Activated CD4-positive, alpha-beta T cell treated with anti-CD3 and anti-CD28 coated beads for 24 hours (primary cell): ENCODE measurements at places on chromosomes 7 and 10.
A peak's percentile ranks its signal among the peaks of the same experiment; 100 is the strongest.

GRCh38 chr7:100943693-100944092, 5.6 kb upstream of the MUC3A start:
- DNase-seq, result no peak

DNA sequence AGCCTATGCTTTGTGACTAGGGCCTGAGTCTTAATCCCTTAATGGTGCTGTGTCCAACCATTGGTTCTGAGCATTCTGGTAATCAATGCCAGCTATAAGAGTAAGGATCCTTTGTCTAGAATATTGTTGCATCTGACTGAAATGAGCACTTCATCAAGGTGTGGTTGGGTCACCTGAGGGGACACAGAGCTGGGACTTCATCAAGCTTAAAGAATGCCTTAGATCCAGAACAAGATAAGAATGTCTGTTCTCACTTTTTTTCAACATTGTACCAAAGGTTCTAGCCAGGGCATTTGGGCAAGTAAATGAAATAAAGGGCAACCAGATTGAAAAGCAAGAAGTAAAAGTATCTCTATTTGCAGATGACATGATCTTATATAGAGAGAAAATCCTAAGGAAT, 280.4 kb downstream of the MTERF1 start:
- no peak for DNase-seq

DNA sequence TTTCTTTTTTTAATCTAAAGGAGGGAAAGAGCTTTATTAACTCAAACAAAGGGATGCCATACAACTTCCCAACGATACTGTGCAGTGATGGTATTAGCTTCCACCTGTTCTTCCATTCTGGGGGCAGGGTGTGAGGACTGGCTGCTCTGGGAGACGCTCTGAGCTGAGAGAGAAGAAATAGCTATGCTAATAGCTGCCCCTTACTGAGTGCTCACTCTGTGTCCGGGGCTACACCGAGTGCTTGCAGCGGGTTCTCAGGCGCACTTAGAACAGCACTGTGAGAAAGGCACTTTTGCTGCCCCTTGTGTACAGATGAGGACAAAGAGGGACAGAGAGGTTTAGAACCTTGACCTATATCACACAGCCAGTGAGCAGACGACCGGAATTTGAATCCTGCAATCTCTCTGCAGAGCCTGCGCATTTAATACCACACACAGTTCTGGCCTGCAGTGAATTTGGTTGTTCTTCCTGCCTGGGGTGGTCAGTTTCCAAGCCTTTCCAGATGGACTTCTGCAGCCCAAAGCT, 142.2 kb downstream of the PLPP4 start:
- no peak for DNase-seq

- DNase-seq, result no peak
Observed at GRCh38 chr7:18053177-18053928, 25.7 kb upstream of the PRPS1L1 start.

DNA sequence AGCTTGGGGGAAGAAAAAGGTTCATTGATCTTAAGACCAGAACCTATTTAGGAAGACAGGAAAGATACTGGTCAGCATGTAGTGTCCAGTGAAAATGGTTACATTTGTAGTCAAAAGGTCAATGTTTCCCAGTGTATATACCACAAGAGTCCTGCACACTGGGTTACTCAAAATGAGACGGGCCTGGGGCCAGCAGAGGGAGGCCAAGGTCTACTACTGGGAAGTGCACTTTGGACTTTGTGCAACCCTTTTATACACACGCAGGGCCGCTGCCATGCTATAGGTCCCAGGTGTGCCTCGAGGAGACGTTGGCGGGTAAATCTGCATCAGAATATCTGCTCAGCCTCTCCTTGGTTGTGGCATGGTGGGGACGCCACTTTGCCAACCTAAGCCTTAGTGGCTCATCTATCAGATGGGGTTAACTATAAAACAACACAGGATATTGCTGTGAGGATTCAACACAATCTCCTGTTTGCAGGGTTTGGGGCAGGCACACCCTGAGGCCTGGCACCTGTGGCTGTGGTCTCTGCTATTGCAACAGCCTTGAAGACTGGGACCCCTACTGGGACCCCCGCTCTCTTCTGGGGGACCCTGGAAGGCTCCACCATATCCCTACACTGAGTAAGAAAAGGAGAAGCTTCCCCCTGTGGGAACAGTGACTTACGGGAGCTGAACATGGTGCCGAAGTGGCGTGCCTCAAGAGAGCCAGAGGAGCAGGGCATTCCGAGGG, 19.7 kb downstream of the CLRN3 start:
- DNase-seq, result no peak

DNA sequence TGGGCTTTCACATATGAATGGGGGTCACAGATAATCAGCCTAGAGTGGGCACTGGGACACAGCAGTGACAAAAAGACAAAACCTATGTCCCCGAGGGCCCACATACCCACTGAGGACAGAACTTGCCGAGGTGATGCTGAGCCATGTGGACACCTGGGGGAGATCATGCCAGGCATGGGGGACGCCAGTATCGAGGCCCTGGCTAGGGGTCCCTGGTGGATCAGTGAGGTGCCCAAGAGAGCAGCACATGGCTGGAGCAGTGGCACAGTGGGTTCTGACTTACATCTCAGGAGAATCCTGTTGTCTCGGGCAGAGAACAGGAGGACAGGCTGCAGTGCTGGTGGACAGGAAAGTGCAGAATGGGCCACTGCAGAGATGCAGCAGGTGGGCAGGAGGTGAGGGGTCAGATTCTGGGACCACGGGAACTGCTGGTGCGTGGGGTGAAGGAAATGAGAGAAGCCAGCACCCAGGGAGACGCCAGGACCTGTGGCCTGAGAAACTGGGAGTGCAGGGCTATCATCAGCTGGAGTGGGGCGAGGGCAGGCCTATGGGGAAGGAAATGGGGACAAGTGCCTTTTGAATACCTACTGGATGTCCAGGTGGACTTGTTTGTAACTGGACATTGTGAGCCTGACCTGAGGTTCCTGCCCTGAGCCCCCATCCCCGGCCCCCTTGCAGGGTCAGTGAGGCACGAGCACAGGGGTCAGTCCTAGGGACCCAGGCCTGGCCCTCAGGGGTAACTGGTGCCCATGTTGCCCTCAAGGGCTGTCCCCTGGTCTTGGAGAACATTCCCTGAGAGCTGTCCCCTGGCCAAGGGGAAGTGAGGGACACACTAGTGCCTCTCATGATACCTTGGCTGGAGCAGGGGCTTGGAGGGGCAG, 91.2 kb upstream of the RET start:
- no peak for DNase-seq

DNA sequence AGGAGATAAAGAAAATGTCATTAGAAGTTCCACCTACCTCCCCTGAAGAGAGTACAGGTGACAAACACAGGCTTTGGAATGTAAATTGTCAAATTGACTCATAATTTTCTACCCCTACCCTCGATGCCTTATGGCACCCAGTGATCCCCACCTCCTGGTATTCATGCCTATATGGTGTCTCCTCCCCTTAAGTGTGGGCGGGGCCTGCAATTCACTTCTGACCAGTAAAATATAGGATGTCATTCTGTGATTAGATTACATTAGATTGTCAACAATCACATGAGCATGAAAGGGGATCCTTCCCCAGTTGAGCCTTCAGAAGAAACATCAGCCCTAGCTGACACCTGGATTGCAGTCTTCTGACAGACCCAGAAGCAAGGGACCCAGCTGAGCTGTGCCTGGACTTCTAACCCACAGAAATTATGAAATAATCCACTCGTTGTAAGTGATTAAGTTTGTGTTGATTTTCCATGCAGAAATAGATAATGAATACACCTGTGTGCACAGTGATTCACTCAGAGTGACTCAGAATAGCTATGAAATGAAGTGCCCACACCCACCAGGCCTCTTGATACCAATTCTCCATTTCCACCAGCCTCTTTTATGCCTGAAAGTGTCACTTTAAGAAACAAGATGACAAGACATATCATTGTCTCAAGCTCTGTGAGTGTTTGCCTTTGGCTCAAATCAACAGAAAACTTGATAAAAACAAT, 8.5 kb upstream of the SLC39A12 start:
- no peak for DNase-seq

GRCh38 chr10:121152033-121152432, 300.9 kb downstream of the WDR11 start:
- no peak for DNase-seq

GRCh38 chr7:85516675-85517074, 329.8 kb upstream of the SEMA3D start:
- no peak for DNase-seq

- no peak for DNase-seq
Observed at GRCh38 chr7:31948029-31948428, 122.2 kb downstream of the PDE1C start.

DNA sequence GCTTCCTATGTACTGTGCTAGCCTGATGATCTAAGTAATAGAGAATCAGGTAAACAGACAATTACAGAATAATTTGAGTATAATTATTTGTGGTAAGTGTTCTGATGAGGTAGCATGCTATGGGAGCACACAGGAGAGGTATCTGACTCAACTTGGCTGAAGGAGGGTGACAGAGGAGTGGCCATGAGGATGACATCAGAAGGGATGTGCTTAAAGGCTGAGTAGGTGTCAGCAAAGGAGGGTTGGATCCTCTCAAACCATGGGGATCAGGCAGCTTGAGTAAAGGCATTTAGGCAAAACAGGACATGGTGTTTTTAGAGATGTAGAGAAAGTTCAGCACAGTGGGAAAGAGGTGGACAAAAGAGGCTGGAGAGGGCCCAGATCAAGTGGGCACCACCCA, 29.0 kb downstream of the KLHDC10 start:
- DNase-seq, result no peak

GRCh38 chr7:99558306-99559174, at the start of gene ZNF655:
ZNF655 (plus strand) TSS chr7:99558642; CDS start chr7:99560560, 1,918 bp downstream.
- peak; percentile 75 for DNase-seq

DNA sequence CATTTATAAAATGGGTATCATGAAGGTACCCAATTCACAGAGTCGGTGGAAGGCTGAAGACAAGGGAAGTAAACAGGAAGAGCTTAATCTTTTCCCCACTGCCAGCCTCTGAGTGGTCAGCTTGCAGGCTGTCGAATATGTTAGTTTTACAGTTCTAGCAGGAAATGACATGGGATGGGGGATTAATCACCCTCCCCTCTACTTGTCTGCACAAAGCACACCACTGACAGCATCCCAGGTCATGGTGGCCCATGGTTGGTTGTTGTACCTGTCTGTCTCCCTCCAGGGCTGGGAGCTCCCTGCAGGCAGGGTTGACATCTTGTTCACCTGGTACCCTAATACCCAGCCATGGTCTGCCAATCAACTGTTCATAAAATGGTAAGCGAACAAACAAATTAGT, 55.6 kb downstream of the GRB10 start:
- no peak for DNase-seq

- DNase-seq, result no peak
Observed at GRCh38 chr10:24382596-24382978, 173.6 kb downstream of the KIAA1217 start.

DNA sequence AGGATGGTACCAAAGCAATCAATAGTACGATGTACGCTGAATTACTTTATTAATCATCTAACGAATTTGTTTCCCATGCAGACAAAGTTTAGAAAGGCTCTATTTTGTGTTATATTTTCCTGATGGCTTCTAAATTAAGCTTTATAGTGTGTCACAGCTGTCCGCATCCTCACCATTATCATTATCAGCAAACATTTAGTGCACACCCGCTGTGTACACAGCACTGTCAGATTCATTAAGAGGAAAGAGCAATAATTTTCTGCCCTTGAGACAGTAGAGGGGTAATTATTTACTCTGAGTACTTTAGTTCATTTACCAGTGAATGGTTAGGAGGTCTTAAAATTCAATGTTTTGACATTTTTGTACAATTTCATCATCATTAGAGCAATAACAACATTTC, 233.3 kb upstream of the PTPRZ1 start:
- DNase-seq, result no peak

DNA sequence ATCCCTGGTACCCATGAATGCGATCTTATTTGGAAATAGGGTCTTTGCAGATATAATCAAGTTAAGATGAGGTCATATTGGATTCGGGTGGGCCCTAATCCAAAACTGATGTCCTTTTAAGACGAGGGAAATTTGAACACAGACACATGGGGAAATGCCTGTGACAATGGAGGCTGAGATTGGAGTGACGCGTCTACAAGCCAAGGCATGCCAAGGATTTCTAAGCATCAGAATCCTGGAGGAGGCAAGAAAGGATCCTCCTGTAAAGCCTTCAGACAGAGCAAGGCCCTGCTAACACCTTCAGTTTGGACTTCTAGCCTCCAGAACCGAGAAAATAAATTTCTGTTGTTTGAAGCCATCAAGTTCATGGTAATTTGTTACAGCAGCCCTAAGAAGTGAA, 18.5 kb downstream of the PARP12 start:
- DNase-seq, result no peak

DNA sequence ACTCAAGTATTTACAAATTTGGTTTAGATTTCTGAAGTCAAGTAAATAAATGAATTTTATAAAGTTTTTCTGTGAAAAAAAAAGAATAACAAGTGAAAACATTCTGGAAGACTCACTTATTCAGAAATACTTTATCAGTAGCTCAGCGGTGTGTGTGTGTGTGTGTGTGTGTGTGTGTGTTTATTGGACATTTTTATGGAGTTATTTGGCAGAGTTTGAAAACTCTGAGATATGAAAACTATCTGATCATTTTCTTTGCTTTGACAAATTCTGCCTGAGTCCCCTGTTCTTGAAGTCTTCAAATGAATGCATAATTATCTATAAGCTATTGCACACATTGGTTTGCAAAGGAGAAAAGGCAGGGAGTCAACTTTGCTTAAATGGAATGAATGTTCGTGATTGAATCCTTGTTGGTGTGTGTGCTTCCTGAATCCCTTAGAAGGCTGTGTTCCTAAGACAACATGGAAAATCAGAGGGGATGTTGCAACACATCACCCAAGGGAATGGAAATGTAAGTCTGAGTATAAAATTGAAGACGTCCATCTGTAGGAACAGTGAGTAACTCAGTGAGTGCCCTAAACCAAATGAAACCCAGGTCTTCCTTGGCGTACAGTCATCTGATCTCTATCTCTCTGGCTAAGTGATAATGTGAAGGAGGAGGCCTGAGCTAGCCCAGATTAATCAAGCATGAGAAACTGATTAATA, 160.9 kb downstream of the REEP3 start:
- no peak for DNase-seq

DNA sequence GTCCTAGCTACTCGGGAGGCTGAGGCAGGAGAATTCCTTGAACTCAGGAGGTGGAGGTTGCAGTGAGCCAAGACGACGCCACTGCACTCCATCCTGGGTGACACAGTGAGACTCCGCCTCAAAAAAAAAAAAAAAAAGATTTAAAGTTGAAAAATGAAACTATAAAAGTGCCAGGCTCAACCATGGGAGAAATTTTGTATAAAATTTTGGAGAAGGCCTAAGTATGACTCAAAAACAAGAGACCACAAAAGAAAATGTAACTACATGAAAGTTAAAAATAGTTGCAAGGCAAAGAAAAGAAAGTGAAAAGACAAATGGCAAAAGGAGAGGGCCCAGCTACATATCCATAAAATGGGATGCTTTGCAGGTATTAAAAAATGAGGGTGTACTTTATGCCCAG, 104.1 kb downstream of the ARHGAP22 start:
- DNase-seq, result no peak

GRCh38 chr7:276230-276835, 13.6 kb upstream of the FOXL3 start:
- DNase-seq, result no peak

DNA sequence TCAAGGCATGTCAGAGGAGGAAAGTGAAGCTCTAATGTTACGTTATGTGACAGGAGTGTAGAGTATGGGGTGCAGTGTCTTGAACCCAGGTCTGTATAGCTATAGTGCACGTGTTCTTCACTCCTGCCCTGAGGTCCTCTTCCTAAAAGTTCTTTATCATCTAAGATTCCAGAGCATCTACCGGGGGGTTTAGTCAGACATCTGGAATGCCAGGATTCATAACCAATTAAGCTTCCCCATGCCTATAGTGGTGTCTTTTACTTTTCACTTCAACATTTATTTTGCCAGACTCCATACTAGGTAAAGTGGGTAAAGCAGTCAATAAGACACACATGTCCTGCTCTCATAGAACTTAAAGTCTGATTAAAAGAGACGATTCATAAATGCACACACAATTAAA, 22.4 kb downstream of the PPP1R3C start:
- DNase-seq, result no peak
